Stimulated activated CD4-positive, alpha-beta T cell treated with anti-CD3 and anti-CD28 coated beads, Interleukin-12 subunit alpha, Interleukin-12 subunit beta, amount 100 ng/mL, for 48 hours (primary cell): ENCODE measurements at places on chromosomes 7 and 10.

- DNase-seq: no peak
Measured at GRCh38 chr7:93890041-93890463, 501 bp downstream of the TFPI2 start.

DNA sequence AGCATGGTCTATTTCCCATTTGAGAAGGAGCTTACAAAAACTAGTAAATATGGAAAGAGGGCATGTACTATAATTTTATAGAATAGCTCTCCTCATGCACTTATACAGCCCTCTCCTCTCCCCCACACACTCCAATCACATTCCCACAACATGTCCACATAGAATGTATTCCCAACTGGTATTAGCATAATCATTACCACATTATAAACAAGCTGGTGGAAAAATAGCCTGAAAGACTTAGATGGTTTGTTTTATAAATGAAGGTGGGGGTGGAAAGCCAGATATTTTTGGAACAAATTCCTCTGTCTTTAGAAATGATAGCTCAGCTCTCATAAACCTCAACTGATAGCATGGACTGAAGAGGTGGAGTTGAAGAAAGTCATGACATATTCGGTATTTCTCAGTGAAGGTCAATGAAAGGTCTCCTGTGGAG, 410.1 kb downstream of the SUGCT start:
- no peak for DNase-seq

- no peak for DNase-seq
Measured at GRCh38 chr7:54946271-54946670, 72.5 kb upstream of the EGFR start.

- no peak for DNase-seq
Measured at GRCh38 chr7:53094827-53095226, 59.4 kb downstream of the POM121L12 start.

GRCh38 chr7:123054357-123055133, 59.0 kb upstream of the TAS2R16 start:
- DNase-seq: no peak

- no peak for DNase-seq
Measured at GRCh38 chr7:1597066-1597760, 27.4 kb upstream of the PSMG3 start.

GRCh38 chr10:78543031-78543748, 509.5 kb downstream of the RPS24 start:
- no peak for DNase-seq

DNA sequence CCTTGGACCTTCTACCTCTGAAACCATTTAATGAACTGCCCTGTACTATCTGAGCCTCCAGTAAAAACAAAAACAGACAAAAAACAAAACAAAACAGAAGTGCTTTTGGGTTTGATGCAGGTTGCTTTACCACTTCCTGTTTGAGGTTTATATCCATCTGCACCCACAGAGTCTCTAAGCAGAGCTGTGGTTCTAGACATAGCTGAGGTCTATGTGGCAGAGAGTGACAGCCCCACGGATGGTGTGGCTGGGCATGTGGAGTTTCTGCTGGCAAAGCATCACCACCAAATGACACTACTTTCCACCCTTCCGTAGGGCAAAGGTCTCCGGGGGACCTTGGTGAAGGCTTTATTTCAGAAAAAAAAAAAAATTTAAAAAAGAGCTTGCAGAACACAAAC, 754.2 kb downstream of the GRID1 start:
- DNase-seq: no peak

- no peak for DNase-seq
Measured at GRCh38 chr10:130799532-130799931, 512.0 kb downstream of the TCERG1L start.

DNA sequence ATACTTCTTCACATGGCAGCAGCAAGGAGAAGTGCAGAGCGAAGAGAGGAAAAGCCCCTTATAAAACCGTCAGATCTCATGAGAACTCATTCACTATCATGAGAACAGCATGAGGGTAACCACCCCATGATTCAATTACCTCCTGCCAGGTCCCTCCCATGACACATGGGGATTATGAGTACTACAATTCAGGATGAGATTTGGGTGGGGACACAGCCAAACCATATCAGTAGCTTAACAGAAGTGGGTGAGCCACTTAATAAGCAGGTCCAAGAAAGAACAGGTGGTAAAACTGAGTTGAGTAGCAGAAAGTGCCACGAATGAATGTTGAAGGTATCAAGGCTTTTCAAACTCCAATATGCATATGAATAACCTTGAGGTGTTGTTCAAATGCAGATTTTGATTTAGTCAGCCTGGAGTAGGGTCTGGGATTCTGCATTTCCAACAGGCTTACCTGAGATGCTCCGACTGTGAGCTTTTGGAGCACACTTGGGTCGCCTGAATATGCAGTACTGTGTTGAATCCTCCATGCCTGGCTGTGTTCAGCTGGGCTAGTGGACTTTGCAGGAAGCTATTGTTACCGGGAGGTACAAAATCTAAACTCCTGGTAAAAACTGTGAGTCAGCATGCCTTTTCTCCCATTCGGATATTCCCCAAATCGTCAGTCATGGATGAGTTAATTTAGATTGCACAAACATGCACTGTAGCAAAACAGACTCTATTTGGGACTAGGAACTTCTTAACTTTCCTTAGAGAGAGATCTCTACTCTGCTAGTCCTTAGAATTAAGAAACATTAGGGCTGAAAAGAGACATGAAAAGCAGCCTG, 69.0 kb upstream of the PRKCQ start:
- DNase-seq: no peak

GRCh38 chr7:151340794-151341356, 737 bp upstream of the NUB1 start:
- DNase-seq: no peak

DNA sequence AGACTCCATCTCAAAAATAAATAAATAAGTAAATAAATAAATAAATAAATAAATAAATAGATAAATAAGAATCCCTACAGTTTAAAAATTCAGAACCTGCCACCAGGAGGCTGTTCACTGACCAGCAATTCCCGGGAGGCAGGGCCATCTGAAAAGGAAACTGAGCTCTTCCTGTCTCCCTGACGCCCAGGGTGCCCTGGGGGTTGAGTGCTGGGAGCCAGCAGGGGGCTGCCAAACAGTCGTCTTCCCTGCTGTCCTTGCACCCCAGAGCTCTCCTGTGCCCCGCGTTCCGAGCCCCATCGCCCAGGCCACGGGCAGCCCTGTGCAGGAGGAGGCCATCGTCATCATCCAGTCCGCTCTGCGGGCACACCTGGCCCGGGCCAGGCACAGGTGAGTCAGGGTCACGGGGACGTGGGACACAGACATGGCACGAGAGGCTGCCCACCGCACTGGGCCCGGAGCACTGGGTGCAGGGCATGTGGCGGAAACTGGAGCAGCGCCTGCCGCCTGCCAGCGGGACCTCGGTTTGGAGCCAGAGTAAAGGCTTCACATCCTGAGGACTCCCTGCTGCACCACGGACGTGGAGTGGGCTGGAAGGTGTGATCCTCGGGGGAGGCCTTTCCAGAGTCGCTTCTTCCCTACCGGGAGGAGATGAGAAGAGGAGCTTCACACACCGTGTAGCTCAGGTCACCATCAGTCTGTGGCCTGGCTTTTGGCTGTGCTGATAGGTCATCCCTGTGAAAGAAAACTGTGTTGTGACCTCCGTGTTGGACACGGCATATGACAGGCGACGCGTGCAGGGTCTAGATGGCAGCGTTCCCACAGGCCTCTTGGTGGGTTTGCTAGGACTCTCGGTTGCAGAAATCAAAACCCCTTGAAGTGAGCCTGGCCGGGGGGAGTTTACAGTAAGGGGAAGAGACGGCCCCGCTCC, 25.9 kb upstream of the TTYH3 start:
- DNase-seq: no peak

- no peak for DNase-seq
Measured at GRCh38 chr7:117237646-117238045, 85.2 kb downstream of the WNT2 start.

- DNase-seq: no peak
Measured at GRCh38 chr10:74770400-74770799, 56.0 kb upstream of the KAT6B start.

DNA sequence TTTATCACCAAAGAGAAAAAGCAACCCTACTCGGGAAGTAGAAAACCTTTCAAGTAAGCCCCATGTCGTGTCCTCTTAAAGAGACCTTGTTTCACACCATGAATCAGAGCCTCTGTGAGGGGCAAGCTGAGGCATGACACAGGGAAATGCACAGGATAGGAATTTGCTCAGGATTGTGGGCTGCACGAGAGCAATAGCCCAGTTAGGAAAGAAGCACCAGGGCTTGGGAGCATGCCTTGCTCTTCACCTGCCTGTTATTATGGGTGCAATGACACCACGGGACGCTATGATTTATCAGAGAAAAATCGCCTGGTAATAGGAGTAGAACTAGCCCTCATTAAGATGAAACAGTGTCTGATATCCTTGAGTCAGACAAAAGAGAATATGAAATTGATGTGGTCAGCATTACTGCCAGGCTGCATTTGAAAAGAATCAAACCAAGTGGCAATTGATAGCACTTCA, 562.9 kb upstream of the NRP1 start:
- DNase-seq: no peak

GRCh38 chr10:52756966-52757365, 15.6 kb downstream of the MBL2 start:
- DNase-seq: no peak

DNA sequence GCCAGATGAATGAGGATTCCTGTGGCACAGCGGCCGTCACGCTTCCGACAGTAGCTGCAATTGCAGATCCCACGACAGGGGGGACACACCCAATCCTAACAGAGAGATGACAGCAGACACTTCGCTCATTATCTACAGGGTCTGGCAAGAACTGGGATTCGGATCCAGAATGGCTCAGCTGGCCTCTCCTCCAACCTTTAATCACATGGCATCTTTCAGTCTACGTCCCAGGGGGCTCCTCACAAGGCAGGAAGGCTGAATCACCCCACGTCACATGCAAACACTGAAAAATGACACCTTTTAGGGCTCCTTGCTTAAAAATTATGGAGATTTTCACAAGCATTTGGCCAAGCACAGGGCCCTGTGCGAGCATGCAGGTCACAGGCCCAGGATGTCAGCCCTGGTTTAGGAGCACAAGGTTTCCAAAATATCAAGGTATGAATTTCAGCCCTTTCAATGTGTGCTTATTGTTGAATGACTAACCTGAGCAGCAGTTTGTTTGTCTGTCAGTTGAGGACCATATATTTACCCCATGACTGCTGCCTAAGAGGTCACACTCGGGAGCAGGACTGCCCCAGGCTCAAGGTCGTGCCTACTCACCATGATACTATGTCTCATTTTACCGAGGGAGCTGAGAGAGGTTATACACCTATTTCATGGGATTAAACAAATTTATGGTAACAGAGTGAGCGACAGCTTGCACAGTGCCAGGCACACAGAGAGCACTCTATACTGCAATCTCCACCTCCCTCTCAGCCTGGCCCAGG, 42.5 kb downstream of the CDCA7L start:
- DNase-seq: no peak

- no peak for DNase-seq
Measured at GRCh38 chr10:127989481-127990012, 82.6 kb downstream of the PTPRE start.

GRCh38 chr10:130393342-130393741, 257.2 kb downstream of the GLRX3 start:
- no peak for DNase-seq

- DNase-seq: no peak
Measured at GRCh38 chr7:78232806-78233205, 434.2 kb downstream of the PHTF2 start.

GRCh38 chr7:4868493-4868892, 6.7 kb upstream of the PAPOLB start:
- no peak for DNase-seq

GRCh38 chr7:79300573-79300972, 152.9 kb downstream of the MAGI2 start:
- DNase-seq: no peak

- no peak for DNase-seq
Measured at GRCh38 chr7:91628742-91629141, 251.8 kb downstream of the MTERF1 start.

DNA sequence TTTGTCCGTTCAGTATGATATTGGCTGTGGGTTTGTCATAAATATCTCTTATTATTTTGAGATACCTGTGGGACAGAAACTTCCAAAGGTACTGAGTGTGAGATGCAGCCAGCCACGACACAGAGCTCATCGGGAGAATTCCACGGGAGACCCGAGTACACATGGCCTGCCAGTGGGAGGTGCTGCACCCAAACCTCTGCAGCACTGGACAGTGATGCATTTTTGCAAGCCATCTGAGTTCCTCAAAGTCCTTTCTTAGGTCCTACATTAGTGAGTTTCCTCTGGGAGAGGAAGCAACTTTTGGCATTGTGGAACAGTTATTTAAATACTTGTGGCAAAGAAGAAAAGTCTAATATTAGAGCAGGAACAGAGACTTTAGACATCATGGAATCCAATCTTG, 77.5 kb downstream of the ARID5B start:
- no peak for DNase-seq

- DNase-seq: no peak
Measured at GRCh38 chr10:48439031-48439430, 132.6 kb downstream of the MAPK8 start.

DNA sequence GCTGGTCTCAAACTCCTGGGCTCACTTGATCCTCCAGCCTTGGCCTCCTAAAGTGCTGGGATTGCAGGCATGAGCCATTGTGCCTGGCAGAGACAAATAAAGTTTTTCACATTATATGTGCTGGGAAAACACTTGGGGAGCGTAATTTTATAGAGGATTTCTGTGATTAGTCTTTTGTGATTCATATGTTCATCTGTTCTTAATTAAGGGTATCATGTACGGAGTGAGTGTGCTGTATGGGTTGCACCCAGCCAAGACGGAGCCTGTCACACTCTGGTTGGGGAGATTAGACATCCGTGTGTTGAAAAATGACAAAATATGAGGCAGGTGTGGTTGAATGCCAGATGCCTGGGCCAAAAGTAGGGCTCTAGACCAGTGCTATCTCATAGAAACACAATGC, 10.3 kb downstream of the ADRB1 start:
- DNase-seq: no peak

DNA sequence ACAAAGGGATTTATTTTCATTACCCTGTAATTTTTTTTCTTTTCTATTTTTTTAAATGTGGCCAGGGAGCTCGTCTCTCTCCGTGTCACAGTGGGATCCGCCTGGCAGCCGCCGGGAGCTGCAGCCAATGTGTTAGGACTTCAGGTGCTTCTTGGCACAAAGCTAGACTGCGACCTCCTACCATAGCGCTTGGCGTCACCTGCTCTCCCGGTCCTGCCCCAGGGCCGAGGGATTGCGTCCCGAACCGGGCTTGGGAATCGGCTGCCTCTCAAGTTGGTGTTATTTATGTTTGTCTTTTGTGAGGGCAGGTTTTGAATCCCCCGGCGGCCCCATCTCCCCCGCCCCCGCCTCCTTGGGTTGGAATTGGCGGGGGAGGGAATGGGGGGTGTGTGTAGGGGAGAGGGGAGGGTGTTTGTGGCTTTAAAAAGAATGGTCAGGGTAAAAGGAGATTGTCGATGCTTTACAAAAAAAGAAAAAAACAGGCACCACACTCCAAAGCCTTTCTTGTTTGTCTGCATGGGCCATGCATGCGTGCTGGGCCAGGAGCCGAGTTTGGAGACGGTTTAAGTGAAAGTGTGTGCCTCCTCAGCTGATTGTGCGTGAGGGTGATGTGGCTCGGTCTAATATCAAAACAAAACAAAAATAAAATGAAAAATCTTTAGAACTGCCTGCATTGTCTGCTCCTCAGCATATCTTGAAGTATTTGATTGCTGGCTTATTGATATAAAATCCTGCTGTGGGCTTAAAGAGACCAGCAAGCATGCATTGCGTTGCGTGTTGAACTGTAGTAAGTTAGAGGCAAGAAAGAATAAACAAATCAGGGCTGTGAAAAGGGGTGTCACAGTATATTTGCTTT, 1.2 kb downstream of the PPP1R9A start:
- no peak for DNase-seq
